ENCODE measurements at places on chromosomes 16 and 17.

DNA sequence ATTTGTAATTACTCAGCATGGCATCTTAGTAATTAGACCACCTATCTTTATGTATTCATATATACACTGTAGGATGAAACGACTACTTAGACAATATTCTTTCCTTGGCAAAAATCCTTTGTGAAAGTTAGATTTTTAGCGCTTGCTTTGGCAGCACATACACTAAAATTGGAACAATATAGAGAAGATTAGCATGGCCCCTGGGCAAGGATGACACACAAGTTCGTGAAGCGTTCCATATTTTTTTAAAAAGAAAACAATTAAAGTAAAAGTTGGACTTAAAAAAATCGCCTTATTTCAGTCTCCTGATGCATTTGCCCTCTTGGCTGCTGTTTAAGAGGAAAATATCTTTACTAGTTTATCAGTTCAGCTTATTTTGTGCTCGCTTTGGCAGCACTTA lies 10.5 kb downstream of the IGSF6 start:
- no peak for DNase-seq

GRCh38 chr16:4505356-4506147 lies 29.4 kb downstream of the HMOX2 start:
- DNase-seq: peak; percentile 33

- DNase-seq: no peak
Measured at GRCh38 chr17:6177941-6178694, 107.9 kb downstream of the WSCD1 start.

GRCh38 chr17:4305224-4305623 lies 41.4 kb upstream of the ANKFY1 start:
- DNase-seq: no peak

GRCh38 chr16:54847207-54847606 lies 83.5 kb upstream of the IRX5 start:
- DNase-seq: no peak

DNA sequence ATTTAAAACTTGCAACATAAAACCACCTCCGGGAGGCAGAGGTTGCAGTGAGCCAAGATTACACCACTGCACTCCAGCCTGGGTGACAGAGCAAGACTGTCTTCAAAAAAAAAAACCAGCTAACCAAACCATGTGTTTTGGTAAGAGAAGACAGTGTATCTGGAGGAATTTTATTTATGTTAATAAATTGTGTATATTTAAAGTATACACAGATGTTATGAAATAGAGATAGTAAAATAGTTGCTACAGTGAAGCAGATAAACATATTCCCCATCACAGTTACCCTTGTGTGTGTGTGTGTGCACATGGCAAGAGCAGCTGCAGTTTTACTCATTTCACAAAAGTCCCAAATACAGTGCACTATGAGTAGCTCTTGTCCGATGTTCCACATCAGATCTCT lies 54.8 kb upstream of the CRISPLD2 start:
- no peak for DNase-seq

DNA sequence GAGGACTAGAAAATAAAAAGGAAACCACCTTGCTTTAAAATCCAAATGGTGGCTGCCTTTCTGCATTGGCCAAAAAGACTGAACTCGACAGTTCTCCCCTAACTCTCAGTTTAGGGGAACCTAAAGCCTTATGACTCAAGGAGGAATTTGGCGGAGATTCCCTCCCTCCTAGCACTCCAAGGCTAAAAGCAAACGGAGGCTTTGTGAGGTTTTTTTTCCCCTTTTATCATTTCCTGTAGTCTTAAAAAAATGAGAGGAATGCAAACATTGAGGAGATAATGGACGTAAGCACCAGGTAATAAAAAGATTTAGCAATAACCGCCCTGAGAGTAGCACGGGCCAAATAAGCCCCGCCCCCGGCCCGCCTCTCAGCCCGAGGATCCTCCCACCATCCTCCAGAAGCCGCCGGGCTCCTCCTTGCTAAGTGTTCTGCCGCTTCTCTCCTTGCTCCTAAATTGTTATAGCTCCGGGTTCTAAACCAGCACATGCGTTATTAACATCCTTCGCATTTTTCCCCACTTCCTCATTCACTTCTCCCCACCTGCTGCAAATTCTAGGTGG lies 5.8 kb upstream of the KIFC3 start:
- DNase-seq: no peak

DNA sequence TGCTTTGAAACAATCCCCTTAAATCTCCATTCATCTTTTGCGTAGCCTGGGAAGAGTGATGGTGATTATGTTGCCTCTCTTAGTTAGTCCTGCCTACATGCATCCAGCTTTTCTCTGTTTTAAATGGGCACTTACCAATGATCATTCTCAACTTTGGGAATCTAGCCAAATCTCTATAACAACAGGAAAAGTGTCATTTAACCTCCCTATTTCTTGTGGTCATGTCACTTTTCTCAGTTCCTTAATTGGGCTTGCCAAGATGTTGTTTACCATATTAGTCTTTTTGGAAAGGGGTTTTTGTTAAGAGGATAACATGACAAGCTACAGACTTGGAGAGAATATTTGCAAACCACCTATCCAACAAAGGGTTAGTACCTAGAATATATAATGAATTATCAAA lies 15.6 kb upstream of the CLEC10A start:
- no peak for DNase-seq

DNA sequence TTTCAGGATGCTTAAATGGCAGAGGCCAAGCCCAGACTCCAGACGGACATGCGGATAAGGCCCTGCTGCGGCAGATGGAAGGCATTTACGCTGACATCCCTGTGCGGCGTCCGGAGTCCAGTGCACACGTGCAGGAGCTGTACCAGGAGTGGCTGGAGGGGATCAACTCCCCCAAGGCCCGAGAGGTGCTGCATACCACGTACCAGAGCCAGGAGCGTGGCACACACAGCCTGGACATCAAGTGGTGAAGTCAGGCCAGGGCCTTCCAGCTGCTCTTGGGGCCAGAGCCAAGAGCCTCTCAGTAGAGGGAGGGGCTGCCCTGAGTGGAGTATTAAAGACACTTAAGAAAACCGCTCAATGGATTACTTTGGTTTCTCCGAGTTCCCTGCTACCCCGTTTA lies 29.4 kb downstream of the NARF start:
- no peak for DNase-seq

GRCh38 chr16:68227850-68228553 lies 7.9 kb downstream of the ESRP2 start:
- DNase-seq: no peak

DNA sequence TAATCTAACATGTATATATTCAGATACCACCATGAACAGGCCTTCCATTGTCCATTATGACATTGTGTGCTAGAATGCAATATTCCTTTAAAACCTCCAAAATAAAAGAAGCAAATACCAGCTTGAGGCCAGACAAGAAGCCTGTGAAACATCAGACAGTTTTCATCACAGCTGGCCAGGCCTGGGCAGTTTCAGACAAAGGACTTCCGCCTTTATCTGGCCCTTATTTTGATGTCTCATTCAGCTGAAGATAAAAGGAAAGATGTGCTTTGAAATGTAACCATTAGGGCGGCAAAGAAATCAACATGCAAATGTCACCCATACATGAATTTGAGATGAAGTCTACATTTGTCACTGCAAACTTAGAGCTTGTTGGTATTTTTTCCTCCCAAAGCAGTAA lies 737.5 kb downstream of the KCNJ2 start:
- no peak for DNase-seq

GRCh38 chr16:53779186-53779585 lies 75.2 kb downstream of the FTO start:
- DNase-seq: no peak

- no peak for DNase-seq
Measured at GRCh38 chr17:49859991-49860953, 12.4 kb upstream of the TAC4 start.

GRCh38 chr16:85291302-85292148 lies 179.3 kb upstream of the CIBAR2 start:
- no peak for DNase-seq

DNA sequence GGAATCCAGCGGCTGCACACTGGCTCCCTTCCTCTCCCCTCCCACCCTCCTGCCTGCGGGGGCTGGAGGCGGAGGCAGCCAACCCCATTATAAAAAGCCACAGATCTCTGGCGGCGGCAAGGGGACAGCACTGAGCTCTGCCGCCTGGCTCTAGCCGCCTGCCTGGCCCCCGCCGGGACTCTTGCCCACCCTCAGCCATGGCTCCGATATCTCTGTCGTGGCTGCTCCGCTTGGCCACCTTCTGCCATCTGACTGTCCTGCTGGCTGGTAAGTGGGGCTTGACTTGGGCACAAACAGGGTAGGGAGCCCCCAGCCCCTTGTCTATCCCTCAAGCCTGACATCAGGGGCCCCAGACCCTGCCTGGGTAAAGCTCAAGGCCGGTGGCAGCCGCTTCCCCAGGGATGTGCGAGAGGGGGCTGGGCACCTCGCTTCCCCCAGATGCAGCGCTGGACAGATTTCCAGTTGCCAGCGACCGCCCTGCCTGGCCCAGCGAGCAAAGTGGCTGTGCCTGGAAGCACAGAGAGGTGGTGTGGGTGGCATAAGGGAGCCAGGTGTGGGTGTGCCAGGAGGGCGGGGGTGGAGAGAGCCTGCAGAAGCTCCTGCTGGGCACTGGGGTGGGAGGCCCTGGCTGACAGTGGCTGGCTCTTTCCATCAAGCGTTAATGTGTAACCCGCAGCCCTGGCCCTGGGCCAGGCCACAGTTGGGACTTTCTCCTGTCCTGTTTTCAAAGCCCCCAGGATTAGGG lies at the start of gene CX3CL1:
Gene CX3CL1 (plus strand): TSS at position 119 of the 745 bp plus-strand sequence. CDS start 79 bp downstream, at position 198.
- no peak for DNase-seq

GRCh38 chr16:78478267-78478861 lies 378.9 kb downstream of the WWOX start:
- no peak for DNase-seq

- DNase-seq: peak; percentile 49
Measured at GRCh38 chr17:76725580-76726230, 701 bp downstream of the JMJD6 start.

DNA sequence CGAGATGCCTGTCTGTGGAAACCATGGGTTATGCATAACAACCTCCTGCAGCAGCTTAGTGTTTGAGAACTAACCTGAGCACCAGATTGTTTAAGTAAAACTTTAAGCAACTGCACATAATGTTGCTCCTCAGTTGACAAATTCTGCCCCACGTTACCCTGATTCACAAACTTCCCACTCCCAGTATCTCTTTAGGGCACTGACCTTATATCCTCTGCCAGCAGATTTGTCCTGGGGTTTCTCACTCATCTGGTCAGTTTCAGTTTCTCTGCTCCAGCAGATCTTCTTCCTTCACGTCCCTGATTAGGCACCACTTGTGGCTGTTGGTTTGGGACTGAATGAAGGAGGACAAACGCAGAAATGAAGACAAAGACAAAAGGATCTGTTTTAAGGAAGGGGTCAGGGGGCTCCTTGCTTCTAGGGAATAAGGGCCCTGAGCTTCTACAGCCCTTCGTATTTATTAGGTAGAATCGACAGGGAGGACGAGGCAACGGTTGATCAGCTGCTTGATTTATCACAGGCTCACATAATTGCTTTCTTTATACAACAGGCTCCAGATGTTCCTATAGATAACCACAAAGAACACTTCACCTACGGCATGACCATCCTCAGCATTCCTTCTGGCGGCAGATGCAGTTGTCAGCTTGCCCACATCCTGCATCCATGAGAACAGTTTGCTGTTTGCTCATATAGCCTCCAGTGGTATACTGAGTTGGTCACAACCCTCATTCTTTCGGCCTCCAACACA lies 13.5 kb upstream of the ZNF689 start:
- no peak for DNase-seq

DNA sequence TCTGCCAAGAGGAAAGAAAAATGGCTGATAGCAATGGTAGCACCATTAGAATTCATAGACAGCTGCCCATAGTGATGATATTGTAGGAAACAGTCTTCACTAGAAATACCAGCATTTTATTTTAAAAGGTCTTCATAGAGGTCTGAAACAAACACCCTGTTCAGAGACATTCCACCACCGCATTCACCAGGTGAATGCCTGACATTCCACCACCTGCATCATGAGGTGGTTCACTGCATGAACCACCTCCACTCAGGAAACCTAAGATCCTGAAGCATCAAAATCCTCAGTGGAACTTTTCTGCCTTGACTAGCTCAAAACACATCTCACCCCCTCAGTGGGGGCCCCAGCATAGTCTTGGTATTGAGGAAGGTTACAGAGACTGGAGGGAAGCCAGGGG lies 91.5 kb upstream of the COX10 start:
- no peak for DNase-seq

- DNase-seq: no peak
Measured at GRCh38 chr17:72642720-72643119, 449.8 kb downstream of the SLC39A11 start.

GRCh38 chr17:38418693-38419507 lies 9.4 kb upstream of the ARHGAP23 start:
- no peak for DNase-seq

DNA sequence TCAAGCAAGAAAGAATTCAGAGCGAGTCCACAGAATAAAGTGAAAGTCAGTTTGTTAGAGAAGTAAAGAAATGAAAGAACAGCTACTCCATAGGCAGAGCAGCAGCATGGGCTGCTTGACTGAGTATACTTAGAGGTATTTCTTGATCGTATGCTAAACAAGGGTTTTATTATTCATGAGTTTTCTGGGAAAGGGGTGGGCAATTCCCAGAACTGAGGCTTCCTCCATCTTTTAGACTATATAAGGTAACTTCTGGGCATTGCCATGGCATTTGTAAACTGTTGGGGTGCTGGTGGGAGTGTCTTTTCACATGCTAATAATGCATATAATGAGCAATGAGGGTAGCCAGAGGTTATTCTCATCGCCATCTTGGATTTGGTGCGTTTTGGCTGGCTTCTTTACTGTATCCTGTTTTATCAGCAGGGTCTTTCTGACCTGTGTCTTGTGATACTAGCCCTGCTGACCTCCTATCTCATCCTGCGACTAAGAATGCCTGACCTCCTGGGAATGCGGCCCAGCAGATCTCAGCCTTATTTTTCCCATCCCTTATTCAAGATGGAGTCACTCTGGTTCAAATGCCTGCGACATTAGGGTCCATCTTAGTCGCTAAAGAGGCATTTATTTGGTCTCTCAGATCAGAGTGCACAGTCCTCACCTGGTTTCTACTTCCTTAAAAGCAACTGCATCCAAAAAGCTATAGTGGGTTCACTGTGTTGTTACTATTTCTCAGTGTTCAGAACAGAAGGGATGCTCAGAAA lies 100.6 kb upstream of the CACNG5 start:
- no peak for DNase-seq

GRCh38 chr17:17180741-17181525 lies 25.2 kb downstream of the PLD6 start:
- no peak for DNase-seq

- DNase-seq: no peak
Measured at GRCh38 chr16:4648917-4649316, 24.3 kb downstream of the MGRN1 start.
